ENCODE measurements at places on chromosomes 6 and 20.

DNA sequence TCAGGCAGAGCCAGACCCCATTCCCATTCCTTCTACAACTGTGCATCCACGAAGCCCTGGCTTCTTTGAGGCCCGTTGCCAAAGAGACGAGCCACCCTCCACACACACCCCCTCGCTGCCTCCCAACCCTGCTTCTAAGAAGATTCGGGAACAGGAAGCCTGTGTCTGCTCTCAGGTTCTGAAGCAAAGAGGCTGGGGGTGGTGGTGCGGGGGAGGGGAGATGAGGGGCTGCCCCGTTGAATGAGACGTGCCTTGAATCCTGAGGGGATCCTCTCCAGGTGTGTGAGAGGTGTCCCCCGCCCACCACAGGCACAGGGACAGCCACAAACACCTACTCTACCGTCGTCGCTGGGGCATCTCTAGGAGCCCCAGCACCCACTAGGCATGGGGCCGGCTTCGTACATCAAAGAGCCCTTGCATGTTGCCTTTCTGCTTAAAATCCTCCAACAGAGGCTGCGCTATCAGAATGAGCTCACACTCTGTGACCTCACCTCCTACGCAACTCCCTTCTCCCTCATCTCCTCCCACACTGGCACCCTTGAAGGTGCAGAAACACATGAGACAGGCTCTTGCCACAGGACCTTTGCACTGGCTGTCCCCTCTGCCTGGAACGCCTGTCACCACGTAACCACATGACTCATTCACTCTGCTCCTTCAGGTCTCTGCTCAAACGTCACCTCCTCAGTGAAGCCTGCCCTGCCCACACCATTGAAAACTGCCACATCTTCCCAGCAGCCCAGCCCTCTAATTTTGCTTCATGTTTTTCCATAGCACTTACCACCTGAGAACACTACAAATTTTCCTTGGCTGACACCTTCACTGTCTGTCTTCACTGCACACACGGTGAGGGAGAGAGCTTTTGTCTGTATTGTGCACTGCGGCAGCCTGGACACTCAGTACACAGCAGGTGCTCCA, 58.5 kb downstream of the PREX1 start:
- DNase-seq, result peak; percentile 93

DNA sequence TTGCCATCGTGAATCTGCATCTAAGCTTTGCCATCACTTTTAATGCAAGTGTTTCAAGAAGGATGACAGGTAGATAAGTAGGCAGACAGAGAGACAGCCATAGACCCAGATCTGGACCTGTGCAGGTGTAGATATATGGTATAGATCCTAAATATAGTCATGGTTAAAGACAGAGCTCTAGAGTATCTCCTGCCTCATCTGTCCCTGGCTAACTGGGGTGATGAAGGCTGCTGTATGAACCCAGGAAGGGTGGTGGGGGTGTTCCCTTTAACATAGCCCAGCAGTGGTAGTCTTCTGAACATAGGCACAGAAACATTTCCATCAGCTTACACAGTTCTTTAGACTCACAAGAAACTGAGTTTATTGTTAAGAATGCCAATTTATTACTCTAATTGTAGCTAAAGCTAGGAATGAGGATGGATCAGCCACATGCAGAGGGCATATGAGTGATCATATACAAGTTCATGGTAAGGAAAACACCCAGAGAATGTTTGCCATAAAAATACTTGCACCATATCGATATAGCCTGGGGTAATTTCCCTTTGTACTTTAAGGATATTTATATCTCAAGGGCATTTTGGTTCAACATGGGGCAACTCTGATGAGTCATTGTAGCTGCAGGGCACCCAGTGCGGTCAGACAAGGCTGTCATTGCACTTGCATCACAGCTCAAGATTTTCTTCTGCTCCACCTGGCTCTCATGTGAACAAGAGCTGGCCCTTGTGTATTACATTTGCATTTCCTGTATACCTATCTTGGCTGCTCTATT, 587.2 kb downstream of the EPM2A start:
- no peak for DNase-seq

- no peak for DNase-seq
These were observed 229.4 kb upstream of the PLN start for GRCh38 chr6:118318648-118319047.

- DNase-seq, result no peak
These were observed 139.7 kb upstream of the PTPRK start for GRCh38 chr6:128659878-128660622.

DNA sequence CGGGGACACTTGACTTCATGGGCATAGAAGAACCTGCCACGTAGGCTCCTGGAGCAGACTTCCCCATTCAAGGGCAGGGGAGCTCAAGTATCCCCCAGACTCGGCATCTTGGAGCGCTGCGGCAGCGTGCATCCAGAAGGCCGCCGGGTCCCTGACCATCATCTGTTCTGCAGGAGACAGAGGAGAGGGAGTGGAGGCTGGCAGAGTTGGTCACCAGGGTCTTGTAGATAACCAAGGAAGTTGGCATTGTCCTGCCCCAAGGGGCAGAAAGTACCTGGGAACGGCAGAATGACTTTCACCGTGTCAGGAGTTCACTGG, 82.8 kb downstream of the TCP11 start:
- DNase-seq, result no peak

GRCh38 chr6:35237476-35237875, 22.1 kb upstream of the ZNF76 start:
- DNase-seq, result no peak

- DNase-seq, result no peak
These were observed 19.5 kb downstream of the SLC22A1 start for GRCh38 chr6:160141001-160141726.

DNA sequence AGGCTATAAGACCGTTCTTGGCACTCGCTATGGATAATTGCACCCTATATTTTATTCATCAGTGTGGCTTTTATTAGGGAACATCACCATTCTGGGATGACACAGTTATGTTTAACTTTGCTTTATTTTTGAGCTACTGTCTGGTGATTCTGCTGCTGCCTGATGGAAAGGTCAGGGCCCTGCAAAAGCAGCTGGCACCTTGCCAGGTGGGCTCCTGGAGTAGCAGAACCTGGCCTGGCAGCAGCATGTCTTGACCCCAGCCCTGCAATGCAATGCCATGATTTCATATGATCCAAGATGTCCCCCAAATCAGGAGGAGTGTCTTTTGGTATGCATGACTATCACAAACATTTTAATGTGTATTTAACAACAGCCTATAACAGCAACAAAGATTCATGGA, 228.4 kb upstream of the RSPO3 start:
- DNase-seq, result no peak

DNA sequence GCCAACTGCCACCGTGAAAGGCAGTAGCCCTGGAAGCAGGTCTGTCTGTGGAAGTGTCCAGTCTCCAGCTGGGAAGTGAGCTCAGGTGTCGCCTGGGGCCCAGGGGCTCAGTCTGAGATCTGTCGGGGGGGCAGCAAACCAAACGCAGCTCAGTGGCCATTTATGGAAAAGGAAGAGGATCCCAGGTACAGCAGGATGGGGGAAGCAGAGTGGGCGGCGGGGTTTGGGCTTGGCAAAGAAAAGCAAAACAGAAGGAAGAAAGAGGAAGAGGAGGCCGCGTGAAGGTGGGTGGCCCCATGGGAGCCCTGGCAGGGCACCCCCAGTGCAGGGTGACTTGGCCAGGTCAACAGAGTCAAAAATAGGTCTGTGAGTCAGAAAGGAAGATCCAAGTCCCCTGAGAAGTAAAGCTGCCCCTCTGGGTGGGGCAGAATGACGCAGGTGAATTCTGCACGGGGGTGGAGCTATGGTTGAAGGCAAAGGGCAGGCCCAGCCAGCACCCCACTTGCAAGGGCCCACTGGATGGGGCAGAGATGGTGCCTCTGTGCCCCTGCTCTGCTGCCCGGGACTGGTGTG, 5.3 kb downstream of the PXDC1 start:
- DNase-seq, result no peak

GRCh38 chr6:84688141-84688873, 76.1 kb downstream of the TBX18 start:
- DNase-seq, result no peak

- DNase-seq, result no peak
These were observed 89.1 kb upstream of the ZNF184 start for GRCh38 chr6:27562027-27562410.

DNA sequence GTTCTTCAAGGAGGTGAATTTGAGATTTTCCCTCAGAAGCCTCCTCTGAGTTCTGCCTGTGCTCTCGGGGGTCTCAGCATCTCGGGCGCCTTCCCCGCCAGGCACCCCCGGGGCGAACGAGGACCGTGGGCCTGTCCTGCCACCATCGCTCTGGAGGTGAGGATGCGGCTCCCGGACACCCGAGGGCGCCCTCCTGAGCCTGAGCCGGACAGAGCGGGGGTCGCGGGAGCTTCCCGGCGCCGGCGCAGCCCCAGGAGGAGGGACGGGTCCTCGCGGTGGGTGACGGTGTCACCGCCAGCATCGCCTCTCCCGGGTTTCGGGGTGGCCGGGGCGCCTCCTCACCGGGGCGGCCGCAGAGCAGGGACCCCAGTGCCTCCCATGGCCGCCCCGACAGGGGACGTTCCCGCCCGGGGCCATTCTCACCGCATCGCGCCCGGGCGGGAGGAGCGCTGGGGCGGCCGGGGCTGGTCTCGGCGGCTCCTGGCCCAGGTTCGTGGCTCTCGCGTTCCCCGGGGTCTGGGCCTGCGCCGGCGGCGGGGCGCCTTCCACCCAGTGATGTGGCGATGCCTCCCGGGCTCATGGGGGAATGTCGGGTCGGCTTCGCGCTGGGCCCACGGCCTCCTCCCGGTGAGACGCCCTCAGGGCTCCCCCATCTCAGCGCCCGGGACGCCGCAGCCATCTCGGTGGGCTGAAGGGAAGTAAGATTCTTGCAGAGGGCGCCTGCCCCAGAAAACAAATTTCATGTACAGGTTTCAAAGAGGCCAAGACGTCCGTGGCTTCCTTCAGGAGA, 210.5 kb downstream of the ERMARD start:
- DNase-seq, result peak; percentile 71

DNA sequence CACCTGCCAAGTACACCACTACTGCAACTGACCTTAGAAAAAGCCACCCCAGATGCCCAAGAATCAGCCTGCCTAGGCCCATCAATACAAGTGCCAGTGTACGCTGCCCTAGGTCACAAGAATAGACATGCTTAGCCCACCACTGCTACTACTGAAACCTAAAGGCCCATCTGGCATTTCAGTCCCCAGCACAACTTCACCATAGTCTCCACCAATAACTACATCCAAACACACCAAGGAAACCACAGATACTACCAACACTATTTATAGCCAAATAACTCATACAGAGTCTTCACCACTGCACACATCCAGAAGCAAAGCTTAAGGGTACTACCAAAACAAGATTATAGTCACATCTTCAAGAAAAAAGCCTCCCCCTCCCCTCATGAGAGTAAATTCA, 28.2 kb downstream of the TREML4 start:
- peak; percentile 26 for DNase-seq

- no peak for DNase-seq
These were observed 32.1 kb upstream of the ID4 start for GRCh38 chr6:19805129-19805481.

- no peak for DNase-seq
These were observed 15.7 kb upstream of the CD93 start for GRCh38 chr20:23101696-23102406.

DNA sequence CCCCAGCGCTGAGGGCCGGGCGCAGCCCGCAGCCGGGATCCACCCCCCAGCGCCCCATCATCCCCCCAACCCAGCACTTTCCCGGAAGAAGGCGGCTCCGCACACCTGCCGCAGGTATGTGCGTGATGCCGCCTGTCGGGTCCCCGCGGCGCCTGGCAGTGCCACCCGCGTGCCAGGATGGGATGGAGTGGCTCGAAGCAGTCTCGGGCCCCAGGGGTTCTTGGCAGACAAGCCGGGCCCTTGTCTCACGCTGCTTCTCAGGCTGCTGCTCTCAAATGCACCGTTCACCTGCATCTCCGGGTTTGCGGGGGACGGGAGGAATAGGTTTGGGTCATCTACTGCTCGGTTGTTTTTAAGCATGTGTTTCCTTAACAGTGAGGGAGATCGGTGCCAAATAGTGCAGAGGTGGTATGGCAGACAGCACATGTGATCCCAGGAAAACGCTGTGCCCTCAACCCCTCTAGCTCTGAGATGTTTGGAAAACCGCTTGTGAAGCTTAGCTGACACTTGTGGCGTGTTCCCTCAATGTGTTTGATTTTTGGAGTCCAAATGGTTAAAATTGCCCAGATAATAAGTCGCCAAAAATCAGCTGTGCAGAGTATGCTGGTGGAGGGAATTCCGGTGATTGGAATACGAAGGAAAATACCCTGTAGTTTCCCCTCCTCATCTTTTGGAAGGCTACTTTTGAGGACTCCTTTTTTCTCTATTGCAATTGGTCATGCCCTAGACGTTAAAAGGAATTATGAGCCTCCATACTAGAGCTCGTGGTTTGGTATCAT, 926 bp downstream of the MYLIP start:
- peak; percentile 70 for DNase-seq

- no peak for DNase-seq
These were observed 84.3 kb downstream of the ZHX3 start for GRCh38 chr20:41232973-41233926.

GRCh38 chr6:83436674-83437073, 5.8 kb upstream of the ME1 start:
- no peak for DNase-seq

DNA sequence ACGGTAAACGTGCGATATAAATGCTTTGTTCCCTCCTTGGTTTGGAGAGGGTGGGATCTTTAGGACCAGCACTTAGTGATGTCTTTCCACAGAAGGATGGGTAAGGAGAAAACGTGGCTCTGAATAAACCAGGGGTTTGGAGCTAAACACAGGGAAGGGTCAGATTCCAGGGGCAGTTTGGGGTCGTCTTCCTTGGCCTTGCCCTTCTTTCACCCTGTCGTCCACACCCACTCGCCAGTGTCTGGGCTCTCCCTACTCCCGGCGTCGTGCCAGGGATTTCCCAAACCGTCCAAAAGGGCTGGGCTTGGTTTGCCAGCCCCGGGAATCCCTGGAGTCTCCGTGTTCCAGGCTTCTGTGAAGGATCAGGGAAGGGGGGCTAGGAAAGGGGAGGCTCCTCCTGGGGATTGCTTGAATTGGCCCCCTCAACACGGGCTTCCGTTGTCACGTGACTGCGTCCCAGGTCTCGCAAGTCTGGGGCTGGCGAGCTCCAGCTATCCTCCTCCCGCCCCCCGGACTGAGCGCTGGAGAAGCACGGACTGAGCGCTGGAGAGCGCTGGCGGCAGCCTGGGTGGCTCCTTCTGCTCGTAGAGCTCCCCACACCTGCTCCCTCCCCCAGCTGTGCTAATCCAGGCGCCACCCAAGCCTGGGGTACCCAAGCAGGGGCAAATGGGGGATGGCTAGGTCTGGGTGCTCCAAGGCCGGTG, 9.4 kb upstream of the ARMC12 start:
- no peak for DNase-seq

GRCh38 chr20:63082308-63082938, 75.7 kb upstream of the BHLHE23 start:
- no peak for DNase-seq

DNA sequence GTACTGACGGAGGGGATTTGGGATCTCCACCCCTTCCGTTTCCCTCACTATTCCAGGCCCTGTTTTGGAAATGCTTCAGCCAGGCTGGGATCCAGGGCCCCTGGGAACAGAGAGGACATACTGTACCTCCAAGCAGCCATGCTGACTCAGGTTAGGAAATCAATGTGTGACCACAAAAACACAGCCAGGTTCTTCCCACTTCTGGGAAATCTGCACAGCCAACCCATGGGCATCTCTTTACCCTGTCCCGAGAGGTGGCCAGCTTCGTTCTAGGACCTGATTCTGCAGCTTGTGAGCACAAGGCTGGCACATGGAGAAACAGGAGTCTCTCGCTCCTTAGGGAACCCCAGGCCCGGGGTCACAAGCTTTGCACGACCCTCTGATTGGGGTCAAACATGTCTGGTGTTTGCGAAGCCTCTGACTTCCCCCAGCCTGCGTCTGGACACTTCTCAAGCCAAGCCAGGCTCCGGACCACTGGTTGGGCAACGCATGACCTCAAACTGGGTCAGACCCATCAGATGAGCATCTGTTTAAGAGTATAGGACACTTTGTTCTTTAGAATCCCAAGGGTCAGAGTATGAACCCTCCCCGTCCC, 8.3 kb upstream of the TTPAL start:
- DNase-seq, result no peak
